ENCODE measurements at places on chromosomes 4 and X. TPM values are rescaled to one million over a fixed set of nuclear protein-coding genes. Genes with fewer than 3 reads are reported as not detected.

The UNC5C gene
- not detected for total RNA-seq

DNA sequence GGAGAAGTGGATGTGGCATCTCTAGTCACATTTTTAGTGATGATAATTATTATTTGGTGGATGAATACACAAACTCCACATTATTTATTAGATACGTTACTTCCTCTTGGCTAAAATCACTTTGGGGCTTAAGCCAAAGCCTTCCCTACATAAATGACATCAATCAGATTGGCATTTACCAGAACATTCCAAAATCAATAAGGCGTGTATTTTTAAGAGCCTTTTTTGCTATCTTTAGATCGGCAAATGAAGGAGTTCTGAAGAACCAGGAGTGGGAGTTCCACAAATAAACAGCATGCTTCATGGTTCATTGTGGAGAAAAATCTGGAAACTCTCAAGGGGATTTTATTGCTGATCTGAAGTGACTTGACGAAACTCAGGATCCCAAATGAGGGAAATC, 89.7 kb downstream of the AMELX start:
- no peak overlapping the region for H3K4me3 ChIP-seq
- peaks cover 28% of the 10 kb centered on the region for H3K4me1 ChIP-seq
- DNase-seq = no peak
- H3K27me3 ChIP-seq = no peaks in the 10 kb centered on the region
- H3K36me3 ChIP-seq = no peaks in the 10 kb centered on the region
- H3K27ac ChIP-seq = no peak overlapping the region

GRCh38 chr4:16590797-16591196, 307.6 kb downstream of the LDB2 start:
- H3K27me3 ChIP-seq = no peaks in the 10 kb centered on the region
- no peak overlapping the region for H3K27ac ChIP-seq
- H3K36me3 ChIP-seq = peaks cover 11% of the 10 kb centered on the region
- no peaks in the 10 kb centered on the region for H3K4me1 ChIP-seq

DNA sequence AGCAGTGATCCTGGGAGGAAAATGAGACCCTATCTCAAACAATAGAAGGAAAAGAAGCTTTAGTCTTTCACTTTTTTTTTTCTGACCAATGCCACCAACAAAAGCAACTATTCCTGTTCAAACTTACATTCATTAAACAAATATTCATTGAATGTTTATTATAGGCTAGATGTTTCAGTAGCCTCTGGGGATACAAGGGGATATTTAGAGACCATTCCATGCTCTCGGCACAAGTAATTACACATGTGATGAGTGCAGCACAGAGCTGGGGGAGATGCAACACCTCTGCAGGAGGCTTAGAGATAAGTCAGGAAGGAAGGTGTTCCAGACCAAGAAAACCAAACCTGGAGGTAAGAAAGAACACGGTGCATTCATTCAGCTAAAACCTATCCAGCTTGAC, 68.3 kb downstream of the PALLD start:
- H3K27ac ChIP-seq = no peak overlapping the region
- H3K4me1 ChIP-seq = peaks cover 53% of the 10 kb centered on the region
- DNase-seq = no peak
- H3K36me3 ChIP-seq = no peaks in the 10 kb centered on the region
- H3K27me3 ChIP-seq = no peaks in the 10 kb centered on the region

The ESX1 gene
- total RNA-seq = not detected

DNA sequence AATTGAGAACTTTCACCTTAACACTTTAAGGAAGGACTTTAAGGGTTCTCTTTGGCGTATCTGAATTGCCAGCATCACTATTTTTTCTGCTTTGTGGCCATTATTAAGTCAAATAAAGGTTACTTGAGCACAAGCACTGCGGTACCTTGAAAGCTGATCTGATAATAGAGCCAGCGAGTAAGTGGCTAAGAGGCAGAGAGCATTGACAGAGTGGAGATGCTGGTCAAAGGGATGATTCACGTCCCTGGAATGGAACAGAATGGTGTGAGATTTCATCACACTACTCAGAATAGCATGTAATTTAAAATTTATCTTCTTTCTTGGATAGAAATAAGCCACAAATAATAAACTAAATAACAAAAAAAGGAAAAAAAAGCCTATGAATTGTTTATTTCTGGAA, 57.1 kb upstream of the NPFFR2 start:
- H3K36me3 ChIP-seq = no peaks in the 10 kb centered on the region
- no peaks in the 10 kb centered on the region for H3K27me3 ChIP-seq
- no peak overlapping the region for H3K27ac ChIP-seq
